M059J (cell line): ENCODE measurements at places on chromosomes 2 and 18.
A peak's percentile ranks its signal among the peaks of the same experiment; 100 is the strongest.

DNA sequence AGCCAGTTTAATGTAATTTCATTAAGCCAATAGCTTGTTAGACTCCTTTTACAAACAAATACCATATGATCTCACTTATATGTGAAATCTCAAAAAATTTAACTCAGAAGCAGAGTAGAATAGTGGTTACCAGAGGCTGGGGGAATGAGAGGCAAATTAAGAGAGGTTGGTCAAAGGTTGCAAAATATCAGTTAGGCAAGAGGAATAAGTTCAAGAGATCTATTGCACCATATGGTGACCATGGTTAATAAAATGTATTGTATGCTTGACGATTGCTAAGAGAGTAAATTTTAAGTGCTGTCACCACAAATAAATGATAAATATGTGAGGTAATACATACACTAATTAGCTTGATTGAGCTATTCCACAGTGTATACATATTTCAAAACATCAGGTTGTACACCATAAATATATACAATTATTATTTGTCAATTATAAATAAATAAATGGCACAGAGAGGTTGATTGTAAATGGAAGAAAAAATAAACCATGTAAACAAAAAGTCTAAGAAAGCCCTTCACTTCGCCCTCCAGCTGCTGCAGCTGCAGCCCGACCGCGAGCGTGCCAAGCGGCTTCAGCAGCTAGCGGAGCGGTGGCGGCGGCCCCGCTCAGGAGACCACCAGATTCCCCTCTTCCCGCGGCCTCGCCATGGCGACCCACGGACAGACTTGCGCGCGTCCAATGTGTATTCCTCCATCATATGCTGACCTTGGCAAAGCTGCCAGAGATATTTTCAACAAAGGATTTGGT, 23.0 kb upstream of the ACTR2 start:
- DNase-seq, result no peak

GRCh38 chr2:216210701-216211540, 101.8 kb downstream of the XRCC5 start:
- peak; percentile 63 for DNase-seq

GRCh38 chr2:216901273-216901672, 41.4 kb upstream of the TNP1 start:
- no peak for DNase-seq

- DNase-seq, result no peak
Observed at GRCh38 chr18:75945265-75945933, 517.9 kb upstream of the SMIM21 start.

DNA sequence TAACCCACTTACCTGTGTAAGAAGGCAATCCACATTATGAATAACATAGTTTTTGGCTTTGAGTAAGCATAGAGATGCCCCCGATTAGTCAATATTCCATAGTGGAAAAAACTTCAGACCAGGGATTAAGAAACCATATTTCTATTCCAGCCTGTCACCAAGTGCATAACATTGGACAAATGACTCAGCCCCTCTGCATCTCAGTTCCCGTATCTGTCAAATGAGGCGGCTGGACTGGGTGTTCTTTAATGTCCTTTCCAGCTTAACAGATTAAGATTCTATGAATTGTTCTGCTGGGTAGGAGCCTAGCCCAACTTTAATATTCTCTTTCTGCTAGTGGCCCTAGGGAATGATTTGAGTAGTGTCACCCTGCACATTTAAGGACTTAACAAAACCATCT, 11.8 kb upstream of the FTCDNL1 start:
- peak; percentile 7 for DNase-seq

DNA sequence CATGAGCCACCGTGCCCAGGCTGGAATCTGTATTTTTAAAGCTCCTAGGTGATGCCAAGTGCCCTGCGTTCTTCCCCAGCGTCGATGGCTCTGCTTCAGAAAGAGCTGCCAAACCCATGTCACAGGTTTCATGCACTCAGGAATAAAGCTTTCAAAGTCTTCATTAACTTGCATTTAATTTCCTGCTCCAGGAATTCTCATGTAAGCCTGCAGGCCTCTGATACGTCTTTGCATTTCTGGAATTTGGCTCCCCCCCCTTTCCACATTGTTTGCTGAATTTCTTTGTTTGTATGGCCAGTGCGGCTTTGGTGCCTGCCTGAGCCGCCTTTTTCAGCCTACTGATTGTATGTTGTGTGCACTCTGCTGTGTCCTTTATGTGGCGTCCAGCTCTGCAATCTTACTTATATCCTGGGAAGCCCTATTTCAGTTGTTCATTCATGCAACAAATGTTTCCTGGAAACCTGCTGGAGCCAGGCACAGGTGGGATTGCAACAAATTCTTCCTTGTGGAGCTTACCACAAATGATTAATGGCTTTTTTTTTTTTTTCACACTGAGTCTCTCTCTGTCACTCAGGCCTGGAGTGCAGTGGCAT, 17.9 kb upstream of the OTOF start:
- DNase-seq, result peak; percentile 23

DNA sequence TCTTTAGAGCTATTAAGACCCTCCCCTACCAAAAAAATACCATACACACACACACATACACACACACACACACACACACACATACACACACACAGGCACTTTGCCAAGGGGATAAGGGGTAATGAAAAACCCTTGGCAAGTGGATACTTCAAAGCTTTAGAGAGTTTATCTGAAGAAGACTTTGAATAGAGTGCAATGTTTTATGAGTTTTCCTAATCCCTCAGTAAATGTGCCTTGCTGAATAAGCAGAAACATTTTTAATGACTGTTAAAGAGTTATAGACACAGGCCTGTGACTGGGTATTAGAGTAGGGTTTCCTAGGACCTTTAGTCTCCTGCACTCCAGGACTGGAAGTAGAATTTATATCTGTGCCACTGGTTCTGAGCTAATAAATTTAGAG, 75.5 kb upstream of the CTAGE1 start:
- DNase-seq, result peak; percentile 55

DNA sequence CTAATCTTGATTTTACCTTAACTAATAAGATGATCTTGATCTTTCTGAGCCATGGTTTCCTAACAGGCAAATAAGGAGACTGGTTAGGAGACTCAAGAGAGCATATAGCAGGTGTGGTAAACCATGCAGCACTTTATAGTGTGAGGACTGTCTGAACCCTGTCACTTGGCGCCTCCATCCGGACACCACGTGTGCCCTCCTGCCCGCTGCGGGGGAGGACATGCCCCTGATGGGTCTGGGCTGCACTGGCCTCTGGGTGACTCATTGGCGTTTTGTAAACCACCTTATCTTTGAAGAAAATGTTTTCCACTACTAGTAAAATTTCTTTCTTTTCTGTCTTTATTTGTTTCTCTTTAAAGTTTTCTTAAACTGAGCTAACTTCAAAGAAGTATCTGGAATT, 131.1 kb downstream of the FMNL2 start:
- peak; percentile 92 for DNase-seq

DNA sequence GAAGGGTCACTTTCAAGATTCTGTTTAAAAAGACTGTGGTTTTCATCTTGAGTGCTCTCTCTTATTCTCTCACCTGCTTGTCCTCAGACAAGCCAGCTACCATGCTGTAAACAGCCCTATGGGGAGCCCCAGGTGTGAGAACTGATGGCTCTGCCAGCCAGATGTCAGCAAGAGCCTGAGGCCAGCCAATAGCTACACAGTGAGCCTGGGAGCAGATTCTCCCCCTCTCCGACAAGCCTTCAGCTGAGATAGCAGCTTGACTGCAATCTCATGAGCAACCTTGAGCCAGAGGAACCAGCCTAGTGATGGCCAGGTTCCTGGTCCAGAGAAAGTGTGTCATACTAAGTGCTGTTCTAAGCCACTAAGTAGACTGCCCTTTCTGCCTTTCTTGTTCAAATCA, 272.1 kb downstream of the NAPG start:
- DNase-seq, result no peak

DNA sequence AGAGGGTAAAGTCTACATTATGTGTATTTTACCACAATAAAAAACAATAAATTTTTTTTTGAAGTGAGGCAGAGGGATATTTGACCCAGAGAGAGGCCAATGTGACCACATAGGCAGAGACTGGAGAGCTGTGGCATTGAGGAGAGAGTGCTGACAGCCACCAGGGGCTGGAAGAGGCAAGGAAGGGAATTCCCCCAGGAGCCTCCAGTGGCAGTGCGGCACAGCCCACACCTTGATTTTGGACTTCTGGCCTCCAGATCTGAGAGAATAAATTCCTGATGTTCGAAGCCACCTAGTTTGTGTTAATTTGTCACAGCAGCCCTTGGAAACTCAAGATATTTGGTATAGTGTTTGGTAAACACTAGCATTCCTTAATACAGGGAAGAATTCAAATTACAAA, 22.7 kb downstream of the ANKRD29 start:
- no peak for DNase-seq

- no peak for DNase-seq
Observed at GRCh38 chr2:163610817-163611556, 124.8 kb downstream of the FIGN start.

GRCh38 chr2:57097855-57098254, 914.1 kb downstream of the CCDC85A start:
- no peak for DNase-seq

- peak; percentile 2 for DNase-seq
Observed at GRCh38 chr18:57002627-57003026, 144.3 kb upstream of the BOD1L2 start.

DNA sequence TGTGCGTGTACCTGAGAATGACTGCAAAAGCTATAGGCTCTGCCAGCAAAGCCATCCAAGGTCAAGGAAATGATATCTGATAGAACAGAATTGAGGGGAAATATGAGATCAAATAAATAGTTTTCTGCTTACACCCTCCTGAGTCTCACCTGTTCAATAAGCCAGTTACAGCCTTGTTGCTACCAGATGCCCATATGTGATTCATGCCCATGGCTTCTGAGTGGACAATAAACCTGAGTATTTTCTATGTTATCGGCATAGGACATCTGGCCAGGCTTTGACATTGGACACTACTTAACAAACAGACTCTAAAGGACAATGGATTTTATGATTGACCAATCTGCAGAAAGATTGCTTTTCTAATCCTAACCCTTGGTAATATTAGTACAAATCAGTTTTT, 297.9 kb downstream of the LRATD1 start:
- DNase-seq, result no peak

DNA sequence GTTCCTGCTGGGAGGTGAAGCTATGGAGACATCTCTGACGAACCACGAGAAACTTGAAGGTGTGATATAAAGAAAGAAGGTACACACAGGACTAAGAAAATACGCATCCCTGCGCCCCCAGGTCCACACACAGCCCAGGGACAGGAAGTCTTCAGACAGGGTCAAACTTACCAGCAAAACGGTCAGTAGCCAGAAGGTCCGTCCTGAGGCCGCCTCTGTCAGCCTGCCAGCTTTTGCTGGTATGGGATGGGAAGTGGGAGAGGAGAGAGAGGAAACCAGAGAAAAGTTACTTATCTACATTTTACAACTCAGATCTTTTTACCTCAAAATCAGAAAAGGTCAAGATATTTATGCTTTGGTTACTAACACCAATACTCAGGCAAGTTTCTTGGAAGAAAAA, 47.2 kb downstream of the HDLBP start:
- no peak for DNase-seq

DNA sequence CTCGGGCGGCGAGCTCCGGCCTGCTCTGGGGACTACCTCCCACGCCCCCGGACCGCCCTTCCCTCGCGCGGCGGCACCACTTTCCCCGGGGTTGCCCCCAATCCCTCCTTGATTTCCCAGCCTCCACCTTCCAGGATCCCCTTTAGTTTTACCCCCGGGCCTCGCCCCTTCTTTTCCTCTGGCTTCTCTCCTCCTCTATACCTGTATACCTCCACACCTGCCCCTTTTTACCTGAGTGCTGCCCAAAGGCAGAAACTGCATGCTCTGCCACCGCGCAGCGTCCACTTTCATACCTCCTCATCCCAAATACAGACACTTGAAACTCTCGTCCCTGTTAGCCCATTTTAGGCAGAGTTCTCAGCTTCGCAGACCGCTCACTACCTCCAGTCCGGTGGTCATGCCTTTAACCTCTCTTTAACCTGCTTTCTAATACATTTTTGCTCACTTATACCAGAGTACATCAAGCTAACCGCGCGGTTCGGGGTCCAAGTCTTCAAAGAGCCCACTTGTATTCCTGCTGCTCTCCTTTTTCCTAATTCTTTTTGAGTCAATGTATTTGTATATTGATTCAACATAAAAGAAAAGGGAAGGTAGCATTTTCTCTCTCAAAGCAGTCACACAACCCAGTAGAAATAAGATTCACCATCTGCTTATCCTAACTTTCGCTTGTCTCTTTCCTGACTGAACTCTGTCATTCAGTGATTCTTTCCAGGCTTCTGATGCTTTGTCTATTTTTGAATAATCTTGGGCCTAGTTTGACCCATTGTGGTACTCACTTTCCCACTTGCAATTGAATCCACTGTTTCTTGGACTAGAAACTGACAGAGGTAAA, 901 bp downstream of the SPOPL start:
- peak; percentile 21 for DNase-seq

DNA sequence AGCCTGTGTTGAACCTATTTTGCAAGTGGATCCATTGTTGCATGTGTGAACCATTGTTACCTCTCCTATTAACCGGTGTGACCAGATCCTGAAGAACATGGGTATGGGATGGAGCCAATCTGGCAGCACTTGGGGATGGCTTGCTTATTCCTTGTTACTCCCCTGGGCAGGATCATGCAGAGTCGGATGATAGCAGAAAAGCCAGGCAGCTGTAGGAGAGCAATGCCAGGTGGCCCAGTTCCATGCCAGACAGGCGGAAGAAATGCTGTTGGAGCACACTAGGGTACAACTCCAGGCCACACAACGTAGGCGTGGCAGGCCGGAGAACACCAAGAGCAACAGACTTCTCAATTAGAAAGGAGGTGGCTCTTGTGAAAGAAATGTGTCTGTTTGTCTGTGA, 16.3 kb upstream of the MYO1B start:
- no peak for DNase-seq

GRCh38 chr2:192500550-192501200, 305.9 kb upstream of the TMEFF2 start:
- peak; percentile 79 for DNase-seq

DNA sequence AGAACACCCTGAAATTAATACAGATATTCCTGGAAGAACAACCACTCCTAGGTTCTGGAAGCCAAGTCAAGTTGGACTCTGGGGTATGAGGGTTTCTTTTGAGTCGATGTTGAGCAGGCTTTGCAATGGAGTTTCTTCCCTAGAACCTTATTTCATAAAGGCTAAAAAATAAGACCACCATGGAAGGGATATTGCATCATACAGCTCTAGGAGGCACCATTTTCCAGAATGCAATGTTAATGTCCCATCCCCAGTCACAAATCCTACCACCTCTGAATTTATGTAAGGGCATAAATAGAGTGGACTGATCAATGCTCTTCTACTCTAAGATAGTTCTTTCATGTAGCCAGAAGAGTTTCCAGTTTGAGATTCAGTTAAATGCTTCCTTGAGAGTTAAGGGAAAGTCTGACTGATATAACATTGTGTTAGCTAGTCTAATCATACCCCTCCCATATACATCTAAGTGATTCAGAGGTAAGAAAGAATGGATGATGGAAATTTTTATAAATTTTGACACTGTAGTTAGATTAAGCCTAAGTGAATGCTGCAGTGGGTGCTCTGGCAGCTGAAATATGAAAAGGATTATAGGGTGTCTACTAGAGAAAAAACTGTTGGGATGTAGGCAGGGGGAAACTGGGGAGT, 22.0 kb downstream of the ARHGAP15 start:
- no peak for DNase-seq
